NCI-H1930 (cell line): ENCODE measurements at places on chromosomes 5 and 9.

DNA sequence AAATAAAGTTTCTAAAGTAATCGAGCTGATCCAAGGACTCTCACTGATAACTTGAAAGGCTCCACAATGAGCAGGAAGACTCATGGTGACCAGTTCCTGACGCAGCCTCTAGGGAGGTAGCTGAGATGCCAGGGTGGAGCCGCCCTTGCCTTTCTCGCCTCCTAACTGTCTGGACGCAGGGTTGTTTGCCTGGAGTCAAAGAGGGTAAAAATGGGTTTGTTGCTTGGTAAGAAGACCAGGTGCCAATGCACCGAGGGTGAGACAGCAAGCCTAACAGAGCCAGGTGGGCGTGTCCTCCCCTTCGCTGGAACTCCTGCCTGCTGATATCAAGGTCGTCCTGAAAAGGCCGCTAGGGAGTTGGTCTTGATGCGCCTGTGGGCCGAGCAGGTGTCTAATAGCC lies 48.6 kb upstream of the FCN1 start:
- DNase-seq: no peak

DNA sequence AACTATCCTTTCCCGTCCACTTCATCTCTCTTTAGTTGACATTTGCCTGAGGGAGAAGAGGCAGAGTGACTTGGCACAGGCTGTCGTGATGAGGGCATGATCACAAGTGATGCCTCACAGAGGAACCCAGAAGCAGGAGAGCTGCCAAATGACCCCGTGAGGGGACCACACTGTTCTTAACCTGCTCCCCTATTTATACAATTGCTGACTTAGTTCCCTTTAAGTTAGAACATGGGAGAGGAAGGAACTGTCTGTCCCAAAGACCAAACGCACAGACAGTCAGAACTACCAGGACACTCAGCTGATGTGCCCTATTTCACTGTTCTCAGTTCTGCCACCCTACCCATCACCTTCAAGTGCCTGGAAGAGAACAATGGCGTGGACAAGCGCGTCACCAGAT lies 73.7 kb downstream of the SLC1A3 start:
- DNase-seq: no peak

GRCh38 chr9:77495834-77496671 lies 152.1 kb downstream of the GNA14 start:
- no peak for DNase-seq

DNA sequence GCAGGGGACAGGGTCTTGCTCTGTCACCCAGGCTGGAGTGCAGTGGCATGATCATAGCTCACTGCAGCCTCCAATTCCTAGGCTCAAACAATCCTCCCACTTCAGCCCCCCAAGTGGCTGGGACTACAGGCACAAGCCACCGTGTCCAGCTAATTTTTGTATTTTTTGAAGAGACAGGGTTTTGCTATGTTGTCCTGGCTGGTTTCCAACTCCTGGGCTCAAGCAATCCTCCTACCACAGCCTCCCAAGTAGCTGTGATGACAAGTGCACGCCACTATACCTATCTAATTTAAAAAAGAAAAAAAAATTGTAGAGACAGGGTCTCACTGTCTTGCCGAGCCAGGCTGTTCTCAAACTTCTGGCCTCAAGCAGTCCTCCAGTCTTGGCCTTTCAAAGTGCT lies 31.6 kb upstream of the LECT2 start:
- DNase-seq: no peak

- DNase-seq: no peak
Observed at GRCh38 chr5:149948993-149949392, 4.4 kb upstream of the PDE6A start.

- peak; percentile 60 for DNase-seq
Observed at GRCh38 chr9:88534456-88535225, at the start of gene NXNL2. TSS of gene NXNL2 (plus strand) at chr9:88535178. CDS start at chr9:88535435, 257 bp downstream.

GRCh38 chr5:97006454-97007060 lies 70.7 kb downstream of the LNPEP start:
- no peak for DNase-seq

DNA sequence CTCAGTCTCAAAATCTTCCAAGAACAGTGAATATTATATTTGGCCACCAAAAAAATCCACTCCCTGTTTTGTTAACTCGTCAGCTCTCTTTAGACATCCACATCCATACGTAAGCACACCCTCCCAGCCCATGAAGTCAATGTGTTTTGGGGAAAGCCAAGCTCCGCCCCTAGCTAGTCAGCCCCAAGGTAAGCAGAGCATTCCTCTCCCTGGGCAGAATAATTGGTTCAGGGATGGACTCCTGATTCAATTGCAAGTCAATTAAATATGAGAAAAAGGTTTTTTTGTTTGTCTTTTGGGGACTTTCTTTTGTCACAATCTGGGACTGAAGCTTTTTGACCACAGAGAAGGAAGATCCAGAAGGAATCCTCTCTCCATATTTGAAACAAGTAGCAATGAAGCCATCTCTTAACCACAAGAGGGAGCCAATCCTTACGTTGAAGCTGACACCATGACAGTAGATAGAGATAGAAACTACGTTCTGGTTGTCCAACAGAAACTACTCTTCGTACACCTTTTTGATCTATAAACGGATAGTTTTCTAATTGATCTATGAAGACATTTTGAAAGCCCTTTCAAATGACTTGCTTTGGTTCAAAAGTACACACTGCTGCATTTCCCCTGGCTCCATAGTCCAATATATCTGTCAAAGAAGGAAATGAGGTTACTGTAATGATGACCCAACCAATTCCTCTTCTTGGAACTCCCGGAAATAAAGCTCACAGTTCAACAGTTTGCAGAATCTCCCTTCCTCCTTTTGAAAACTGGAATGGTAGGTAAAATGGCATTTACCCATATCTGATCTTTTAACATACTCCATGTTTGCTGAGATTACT lies 166.4 kb downstream of the TLE1 start:
- no peak for DNase-seq

GRCh38 chr9:69857131-69857530 lies 36.5 kb downstream of the CFAP95 start:
- DNase-seq: no peak

- DNase-seq: no peak
Observed at GRCh38 chr9:112562235-112562958, 75.8 kb downstream of the KIAA1958 start.

DNA sequence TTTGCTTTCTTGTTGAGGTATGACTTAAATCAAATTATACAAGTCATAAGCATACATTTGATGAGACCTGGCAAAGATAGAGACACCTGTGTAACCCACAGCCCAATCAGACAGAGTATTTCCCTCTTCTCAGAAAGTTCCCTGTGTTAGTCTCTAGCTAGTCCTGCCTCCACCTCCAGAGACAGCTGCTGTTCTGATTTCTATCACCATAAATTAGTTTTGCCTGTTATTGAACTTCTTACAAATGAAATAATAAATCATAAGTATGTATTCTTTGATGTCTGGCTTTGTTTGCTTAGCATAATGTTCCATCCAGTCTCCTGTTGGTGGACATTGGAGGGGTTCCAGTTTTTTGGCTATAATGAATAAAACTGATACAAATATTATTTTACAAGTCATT lies 194.5 kb downstream of the ICE1 start:
- no peak for DNase-seq

GRCh38 chr9:121144482-121144881 lies 57.2 kb downstream of the RAB14 start:
- DNase-seq: no peak

- no peak for DNase-seq
Observed at GRCh38 chr9:23039402-23039801, 592.8 kb downstream of the DMRTA1 start.

DNA sequence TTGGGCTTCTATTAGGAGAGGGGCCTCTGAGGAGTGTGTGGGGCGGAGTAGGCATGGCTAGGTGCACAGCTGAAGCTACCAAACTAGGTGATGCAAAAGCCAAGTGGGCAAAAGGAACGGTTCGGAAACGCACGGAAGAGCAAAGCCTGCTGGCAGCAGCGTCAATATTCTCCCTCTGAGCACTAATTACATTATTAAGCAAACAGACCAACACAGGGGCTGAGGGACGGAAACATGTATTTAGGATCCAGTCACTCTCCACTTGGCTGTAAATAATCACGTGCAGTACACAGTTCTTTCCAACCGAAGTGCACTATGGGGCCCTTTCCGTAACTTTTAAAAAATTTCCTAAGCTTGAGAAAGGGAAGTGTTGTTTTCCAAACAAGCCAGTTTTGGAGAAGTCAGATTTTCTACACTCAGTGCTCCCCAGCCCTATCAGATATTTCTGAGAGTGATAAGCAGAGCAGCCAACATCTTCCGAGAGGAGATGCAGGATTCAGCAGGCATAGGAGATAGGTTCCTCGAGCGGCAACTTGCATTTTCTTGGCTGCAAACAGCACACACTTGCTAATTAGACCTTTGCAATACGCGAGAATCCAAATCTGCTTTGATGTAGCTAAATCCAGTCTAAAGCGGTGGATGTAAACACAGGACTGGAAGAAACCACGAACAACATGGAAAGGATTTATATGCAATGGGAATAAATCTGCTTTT lies 217.2 kb upstream of the TBCA start:
- no peak for DNase-seq

DNA sequence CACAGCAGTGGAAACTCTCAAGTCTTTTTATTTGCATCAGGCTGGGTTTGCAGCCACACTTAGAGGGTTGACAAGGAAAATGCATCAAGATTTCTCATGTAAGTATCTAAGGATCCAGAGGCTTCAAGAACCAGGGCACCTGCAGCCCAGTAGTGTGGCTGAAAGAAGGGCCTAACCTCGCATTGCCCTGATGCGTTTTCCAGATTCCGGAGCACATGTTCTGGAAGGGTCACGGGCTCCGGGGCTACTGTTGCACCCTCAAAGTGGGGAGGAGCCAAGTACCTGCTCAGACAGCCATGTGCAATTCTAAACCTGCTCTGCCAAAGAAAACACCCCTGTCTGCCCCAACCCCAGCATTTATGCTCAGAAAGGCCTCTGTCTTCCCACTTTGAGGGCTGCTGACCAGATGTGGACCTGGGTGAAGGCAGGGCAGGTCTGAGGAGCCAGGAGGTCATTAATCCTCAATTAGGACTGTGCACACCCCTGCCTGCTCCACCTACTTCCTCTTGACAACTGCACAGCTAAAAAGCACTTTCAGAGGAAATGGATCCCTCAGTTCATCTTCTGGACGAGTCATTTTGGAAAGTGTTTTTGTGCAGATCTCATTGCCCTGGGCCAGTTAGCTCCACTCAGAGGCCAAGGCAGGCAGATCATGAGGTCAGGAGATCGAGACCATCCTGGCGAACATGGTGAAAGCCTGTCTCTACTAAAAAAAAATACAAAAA lies 110.7 kb downstream of the SAXO1 start:
- DNase-seq: no peak

DNA sequence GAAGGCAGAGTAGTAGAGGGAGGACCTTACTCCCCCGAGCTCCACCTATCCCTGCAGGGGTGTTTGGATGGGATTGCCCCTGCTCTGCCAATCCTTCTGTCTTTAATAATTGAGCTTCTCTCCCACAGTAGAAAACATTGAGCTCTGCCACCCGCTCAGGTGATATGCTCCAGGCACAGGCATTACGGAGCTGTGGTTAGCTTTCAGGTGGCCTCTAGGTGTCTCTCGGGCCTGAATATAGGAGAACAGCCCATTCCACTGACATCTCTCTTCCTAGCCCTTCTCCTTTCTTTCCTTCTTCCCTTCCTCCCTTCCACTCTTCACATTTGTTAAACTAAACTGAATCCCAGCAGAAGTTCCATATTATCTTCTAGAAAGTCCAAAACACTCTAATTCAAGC lies 203.4 kb downstream of the SYK start:
- DNase-seq: no peak

DNA sequence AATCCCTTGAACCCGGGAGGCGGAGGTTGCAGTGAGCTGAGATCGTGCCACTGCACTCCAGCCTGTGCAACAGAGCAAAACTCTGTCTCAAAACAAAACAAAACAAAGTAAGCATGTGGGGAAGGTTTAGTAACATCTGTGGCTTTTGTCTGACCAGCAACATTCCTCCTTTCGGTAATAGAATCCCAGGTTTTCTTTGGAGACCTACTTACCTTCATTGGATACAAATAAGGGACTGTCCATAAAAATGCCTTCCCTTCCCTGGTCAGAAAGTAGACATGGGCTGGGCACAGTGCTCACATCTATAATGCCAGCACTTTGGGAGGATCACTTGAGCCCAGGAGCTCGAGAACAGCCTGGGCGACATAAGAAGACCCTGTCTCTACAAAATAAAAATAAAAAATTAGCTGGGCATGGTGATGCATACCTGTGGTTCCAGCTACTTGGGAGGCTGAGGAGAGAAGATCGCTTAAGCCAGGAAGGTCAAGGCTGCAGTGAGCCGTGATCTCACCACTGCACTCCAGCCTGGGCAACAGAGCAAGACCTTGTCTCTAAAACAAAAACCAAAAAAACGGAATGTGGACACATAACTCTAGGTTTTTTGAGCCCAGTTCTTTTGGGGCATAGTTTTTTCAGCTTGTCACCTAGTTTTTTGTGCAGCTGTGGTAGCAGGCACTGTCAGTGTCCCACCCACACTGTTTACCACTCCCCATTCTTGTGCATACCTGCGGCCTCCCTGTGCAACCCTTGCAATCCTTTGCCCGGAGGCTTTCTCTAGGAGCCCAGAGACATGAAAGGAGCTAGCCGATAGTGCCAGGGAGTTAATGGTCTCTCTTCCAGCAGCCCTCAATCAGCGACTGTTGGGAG lies 9.0 kb upstream of the SPINK4 start:
- DNase-seq: no peak

DNA sequence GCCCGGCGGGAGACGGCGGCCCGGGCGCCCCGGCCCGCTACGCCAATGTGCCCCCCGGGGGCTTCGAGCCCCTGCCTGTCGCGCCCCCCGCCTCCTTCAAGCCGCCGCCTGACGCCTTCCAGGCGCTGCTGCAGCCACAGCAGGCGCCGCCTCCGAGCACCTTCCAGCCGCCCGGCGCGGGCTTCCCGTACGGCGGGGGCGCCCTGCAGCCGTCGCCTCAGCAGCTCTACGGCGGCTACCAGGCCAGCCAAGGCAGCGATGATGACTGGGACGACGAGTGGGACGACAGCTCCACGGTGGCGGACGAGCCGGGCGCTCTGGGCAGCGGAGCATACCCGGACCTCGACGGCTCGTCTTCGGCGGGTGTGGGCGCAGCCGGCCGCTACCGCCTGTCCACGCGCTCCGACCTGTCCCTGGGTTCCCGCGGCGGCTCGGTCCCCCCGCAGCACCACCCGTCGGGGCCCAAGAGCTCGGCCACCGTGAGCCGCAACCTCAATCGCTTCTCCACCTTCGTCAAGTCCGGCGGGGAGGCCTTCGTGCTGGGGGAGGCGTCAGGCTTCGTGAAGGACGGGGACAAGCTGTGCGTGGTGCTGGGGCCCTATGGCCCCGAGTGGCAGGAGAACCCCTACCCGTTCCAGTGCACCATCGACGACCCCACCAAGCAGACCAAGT lies 723 bp downstream of the SNX18 start:
- no peak for DNase-seq

DNA sequence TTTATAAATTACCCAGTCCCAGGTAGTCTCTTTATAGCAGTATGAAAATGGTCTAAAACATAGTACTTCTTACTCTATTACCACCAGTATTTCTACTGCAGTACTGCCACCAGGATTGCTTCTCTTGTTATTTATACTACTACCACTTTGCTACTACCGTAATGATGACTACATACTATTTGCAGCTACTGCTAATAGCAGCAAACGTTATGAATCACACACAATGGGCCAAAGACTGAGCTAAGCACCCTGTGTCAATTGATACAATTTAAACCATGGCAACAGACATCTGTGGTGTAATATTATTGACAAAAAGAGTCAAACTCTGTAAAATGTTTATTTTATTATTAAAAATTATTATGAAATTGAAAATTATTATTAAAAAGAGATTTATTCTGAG lies 15.3 kb upstream of the KIF12 start:
- DNase-seq: no peak

GRCh38 chr5:63768221-63768620 lies 194.0 kb downstream of the HTR1A start:
- no peak for DNase-seq

- DNase-seq: no peak
Observed at GRCh38 chr5:106121972-106122605, 1548.6 kb downstream of the EFNA5 start.
